ENCODE measurements at places on chromosomes 13 and 19.

DNA sequence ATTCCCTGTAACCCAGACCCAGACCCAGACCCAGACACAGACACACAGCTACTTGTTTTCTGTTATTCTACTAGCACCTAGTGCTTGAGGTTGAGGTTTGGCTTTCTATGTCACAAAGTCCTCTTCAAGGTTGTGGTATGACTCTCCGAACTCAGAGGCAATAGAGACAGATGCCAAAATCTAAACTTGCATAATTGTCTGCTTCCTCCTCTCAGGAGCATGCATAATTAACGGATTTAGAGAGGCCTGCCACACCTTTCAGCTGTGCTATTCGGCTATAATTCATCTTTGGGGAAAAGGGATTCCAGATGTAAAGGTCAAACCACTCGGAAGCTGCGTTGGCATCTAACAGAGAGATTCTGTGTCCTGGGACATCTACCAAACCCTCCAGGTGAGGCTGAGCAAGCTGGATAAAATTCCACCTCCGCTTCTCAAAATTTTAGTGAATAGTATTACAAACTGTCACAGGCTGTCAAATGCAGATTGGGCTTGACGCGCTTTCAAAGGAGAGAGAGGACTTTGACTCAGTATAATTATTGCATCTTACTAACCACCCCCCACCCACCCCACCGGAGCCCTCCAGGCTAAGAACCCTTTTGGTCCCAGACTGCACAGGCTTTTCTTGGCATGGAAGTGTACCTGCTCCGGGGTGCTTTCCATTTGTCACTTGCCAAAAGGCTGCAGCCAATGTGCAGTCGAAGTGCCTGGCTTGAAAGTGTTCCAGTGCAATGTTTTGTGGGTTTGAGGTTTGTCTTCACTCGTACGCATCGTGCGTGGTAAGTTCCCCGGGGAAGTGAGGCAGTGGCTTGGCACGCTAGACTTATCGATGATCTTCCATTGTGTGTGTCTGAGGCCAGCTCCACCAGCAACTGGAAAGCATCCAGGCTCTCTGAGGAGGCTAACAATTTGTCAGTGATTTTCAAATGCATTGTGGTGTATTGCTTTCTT lies 194.1 kb downstream of the TDRD3 start:
- no peak for DNase-seq

DNA sequence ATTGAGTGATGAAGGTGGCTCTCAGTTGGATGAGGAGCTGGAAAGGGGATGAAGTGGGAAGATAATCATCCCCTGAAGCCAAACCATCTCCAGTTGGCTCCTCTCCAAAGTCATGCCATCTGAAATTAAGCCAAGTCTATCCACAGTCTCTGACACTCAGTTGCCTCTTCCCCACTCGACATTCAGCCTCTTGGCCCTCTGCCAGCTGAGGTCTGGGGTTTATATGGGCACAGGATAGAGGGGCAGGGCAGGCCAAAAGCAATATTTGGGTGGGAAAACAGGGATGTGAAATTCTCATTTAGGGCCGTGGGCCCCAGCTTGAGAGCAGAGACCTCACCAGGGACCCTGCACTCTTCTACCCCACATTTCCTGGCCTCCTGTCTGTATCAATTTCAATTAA lies 85.9 kb downstream of the SLITRK1 start:
- DNase-seq = no peak

DNA sequence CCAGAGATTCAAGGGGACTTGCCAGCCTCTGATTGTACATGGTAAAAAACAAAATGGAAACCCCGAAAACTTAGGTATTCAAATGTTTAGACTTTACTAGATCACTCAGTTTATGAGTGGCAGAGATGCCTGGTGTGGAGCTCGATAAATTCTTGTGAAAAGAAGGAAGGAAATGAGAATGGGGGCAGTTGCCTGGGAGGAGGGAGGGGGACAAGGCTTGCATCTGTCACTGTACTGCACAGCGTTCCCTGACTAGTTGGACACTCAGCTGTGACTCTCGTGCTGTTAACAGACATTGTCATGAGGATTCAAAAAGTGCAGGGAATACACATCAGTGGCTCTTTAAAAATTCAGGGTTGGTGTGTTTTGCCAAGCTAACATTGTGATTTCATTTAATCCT lies 232.9 kb downstream of the ZIC5 start:
- no peak for DNase-seq

- no peak for DNase-seq
Observed at GRCh38 chr19:54551950-54552912, 21.4 kb upstream of the LILRA2 start.

GRCh38 chr19:56966225-56966696 lies 125.7 kb upstream of the PEG3 start:
- no peak for DNase-seq

- DNase-seq = no peak
Observed at GRCh38 chr19:39969266-39969665, 1.7 kb upstream of the PSMC4 start.

GRCh38 chr13:51004111-51004865 lies 94.7 kb downstream of the RNASEH2B start:
- DNase-seq = no peak

GRCh38 chr13:55000043-55000442 lies 1971.4 kb downstream of the OLFM4 start:
- DNase-seq = no peak

Measured in activated effector memory CD4-positive, alpha-beta T cell treated with Interleukin-2 at 50 U/mL for 16 hours (primary cell).